Muscle of back (tissue), 13 donors: ENCODE measurements at places on chromosomes 3 and 15.

DNA sequence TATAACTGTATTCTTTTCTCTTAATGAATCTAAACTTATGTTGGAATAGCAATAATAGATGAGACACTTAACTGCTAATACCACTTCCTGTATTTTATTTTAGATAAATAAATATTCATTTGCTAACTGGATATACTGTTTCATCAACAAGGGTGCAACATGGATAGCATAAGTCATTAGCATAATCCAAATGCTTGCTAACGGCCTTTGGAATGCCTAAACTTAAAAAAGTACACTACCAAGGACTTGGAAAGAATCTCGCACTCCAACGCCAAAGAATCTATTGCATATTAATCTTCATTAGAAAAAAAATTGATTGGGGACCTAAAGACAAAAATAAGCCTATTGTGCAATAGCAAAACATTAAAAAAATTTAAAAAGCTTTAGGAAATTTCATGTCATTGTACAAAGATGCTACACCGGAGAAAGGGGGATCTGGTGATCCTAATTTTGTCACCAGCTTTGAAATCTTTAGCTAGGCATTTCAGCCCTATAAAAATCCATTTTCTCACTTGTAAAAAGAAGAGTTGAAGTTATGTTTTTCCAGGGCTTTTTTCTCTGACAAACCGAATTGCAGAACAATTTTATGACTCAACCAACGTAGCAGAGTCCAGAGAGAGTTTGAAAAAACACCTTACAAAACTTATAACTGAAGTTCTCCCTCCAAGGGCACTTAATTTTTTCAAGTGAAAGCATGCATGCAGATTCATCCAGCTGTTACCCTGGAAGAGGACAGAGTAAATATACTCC lies 4.1 kb downstream of the VGLL3 start:
- no peak for DNase-seq

DNA sequence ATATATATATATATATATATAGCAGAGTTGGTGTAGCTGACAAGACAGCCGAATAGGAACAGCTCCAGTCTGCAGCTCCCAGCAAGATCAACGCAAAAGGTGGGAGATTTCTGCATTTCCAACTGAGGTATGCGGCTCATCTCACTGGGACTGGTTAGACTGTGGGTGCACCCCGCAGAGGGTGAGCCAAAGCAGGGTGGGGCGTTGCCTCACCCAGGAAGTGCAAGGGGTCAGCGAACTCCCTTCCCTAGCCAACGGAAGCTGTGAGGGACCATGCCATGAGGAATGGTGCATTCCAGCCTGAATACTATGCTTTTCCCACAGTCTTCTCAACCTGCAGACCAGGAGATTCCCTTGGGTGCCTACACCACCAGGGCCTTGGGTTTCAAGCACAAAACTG lies 81.7 kb upstream of the ST3GAL6 start:
- DNase-seq, result no peak

DNA sequence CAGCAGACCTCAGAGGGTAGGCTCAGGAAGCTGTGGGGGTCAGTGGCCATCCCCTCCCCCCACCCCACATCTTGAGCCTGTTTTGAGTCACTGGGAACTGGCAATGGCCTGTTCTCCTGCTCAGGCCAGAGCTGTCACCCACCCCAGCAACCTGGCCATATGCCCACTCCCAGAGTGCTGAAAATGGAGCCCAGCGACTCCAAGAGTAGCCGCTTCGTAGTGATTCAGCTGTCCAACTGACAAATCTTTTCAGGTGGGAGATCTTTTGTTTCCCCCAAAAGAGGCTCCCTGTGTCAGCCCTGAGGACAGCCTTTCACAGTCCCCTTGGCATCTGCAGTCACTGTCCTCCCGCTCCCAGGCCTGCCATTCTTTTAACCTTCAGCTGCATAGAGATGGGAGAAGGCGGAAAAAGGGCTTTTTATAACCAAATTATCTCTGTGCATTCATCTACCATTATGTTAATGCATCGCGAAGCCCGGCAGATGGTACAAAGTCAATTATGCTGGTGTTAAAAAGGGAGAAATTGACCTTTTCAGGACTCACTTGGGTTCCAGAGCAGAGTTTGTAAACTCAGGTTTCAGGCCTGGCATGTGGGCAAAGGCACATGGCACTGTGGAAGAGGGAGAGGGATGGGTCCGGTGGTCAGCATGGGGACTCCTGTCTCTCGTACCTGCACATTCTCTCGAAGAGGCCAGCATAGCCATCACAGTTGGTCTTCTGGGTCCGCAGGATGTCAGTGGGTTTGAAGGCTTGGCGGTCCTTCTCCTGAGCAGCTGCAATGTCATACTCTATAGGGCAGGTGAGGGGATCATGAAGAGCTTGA lies 32.1 kb downstream of the KY start:
- no peak for DNase-seq

- DNase-seq, result peak; percentile 93
Observed at GRCh38 chr15:99059010-99059981, 45.6 kb upstream of the SYNM start.

- no peak for DNase-seq
Observed at GRCh38 chr3:143875546-143875945, 27.3 kb upstream of the SLC9A9 start.

DNA sequence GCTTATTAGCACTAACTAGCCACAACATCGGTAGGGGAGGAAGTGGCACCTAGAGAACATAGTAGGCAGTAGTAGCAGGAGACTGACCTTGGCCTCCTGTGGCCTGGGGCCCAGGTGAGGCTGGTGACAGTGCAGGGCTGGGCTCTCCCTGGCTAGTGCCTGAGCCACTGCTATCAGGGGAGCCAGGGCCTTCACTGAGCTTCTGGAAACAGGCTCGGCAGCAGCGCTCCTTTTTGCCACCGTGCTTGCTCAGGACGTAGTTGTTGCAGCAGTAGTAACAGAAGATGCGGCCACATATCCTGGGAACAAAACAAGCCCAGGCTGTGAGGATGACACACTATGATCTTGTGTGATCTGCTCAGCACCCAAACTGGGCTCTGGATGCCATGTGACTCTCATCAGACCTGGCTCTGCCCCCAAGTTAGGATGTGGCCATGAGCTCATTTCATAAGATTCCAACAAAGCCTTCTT lies 15.1 kb downstream of the CXCR6 start:
- DNase-seq, result no peak

GRCh38 chr15:77028451-77029165 lies 33.7 kb downstream of the PSTPIP1 start:
- DNase-seq, result no peak

DNA sequence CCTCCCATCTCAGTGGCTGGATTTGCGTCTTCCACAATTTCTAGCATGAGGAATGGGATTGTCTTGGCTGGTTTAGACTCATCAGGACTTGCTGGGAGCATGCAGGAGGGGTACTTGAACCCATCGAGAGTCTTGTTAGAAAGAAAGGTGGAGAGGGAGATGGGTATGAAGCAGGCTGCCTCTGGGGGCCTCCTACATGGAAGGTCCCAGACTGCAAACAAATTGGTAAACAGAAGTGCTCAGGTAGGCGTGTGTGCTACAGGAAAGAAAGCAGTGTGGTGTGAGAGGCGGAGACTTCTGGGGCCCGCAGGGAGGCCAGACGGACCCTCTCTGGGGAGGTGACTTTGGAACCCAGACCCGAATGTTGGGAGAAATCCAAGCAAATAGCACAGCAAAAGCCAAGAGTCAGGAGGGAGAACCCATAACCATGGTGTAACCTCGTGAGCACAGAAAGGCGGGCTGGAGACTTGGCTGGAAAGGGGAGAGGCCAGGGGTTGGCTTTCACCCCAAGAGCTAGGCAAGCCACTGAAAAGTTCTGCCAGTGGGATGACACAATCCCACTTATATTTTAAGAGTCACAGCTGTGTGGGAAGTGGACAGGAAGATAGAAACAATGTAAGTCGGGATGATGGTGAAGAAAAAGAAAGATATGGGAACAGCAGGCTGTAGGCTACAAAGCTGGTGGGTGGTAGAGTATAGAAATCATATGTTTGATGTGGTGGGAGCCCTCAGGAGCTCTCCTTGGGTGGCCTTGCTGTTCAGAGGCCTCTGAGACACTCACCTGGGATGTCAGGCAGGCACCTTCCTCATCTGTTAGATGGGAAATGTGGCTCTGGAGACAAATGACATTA lies 130.1 kb upstream of the PRR20G start:
- DNase-seq, result no peak

- DNase-seq, result no peak
Observed at GRCh38 chr3:132916096-132916495, 122.1 kb upstream of the TMEM108 start.

GRCh38 chr3:15299036-15299435 lies 33.4 kb downstream of the SH3BP5 start:
- no peak for DNase-seq

- DNase-seq, result no peak
Observed at GRCh38 chr3:192281207-192281880, 446.0 kb downstream of the FGF12 start.

DNA sequence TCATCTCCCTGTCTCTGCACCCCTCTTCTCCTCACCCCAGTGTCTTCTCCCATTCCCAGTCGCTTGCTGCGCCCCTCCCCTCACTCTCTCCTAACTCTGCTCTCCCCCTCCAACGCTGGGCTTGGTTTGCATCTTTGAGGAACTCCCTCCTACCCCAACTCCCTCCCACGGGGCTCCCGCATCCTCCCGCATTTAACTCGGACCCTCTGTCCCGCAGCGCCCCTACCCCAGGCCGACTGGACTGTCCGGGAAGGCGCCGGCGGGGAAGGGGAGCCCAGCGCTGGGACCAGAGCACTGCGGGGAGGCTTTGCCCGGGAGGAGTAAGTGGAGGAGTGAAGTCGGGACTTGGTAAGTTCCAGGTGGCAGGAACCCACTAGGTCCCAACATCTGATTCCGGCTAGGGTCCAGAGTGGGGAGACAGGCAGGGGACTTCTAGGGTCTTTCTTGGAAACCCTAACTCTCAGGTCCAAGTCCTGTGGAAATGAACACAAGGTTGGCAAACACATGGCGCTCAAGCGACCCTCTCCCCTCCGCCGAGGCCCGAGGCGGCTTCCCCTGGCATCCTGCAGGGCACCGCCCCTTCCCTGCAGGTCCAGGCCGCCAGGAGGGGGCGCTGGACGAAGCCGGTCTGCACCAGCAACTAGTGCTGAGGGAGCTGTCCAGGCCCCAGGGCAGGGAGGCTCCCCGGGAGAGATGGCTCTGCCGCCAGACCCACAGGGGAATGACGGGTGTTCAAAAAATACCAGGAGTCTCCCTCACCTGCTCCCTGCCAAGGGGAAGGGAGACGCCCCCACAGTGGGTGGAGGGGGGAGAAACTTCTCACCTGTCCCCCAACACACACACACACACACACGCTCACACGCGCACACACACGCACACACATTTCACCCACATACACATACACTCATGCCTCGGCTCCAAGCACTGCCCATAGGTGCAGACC lies 53.2 kb downstream of the LHFPL4 start:
- peak; percentile 12 for DNase-seq
